ENCODE measurements at places on chromosomes 7 and 10. TPM values are rescaled to one million over a fixed set of nuclear protein-coding genes. Genes with fewer than 3 reads are reported as not detected.

The PALD1 gene
- 1.4 TPM for total RNA-seq

The SEMA3E gene
- not detected for total RNA-seq

The TMEM176B gene
- not detected for total RNA-seq

The ZYX gene
- 116 TPM for total RNA-seq

The CNPY1 gene
- total RNA-seq, result not detected

The GIMAP7 gene
- 39.7 TPM for total RNA-seq

- ATAC-seq, result no peak
These were observed 458.1 kb downstream of the RPS24 start for GRCh38 chr10:78491812-78492211.

DNA sequence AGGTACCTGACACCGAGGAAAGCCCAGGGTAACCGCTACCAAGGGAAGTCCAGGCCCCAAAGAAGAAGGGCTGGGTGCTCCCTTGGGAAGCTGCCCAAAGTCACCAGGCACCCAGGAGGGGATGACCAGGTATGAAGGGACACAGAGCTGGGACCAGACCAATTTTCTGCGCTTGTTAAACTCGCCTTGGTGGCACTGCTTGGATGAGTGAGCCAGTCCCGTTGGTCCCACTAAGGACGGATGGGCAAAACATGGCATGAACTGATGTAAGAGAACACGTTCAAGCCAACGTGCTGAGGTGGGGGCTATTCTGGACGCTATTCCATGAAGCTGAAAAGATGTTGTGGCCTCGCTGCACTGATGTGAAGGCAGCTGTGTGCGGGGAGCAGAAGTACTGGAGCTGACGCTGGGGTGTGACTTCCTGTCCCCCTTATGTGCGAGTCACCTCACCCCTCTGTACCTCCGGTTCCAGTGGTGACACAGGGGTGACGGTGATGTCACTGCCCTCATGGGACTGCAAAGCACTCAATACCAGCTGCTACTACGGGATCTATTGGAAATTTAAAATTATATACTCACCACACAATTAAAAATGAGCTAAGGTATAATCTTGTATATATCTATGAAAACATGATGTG lies 73.6 kb downstream of the COBL start:
- no peak for ATAC-seq

- ATAC-seq, result no peak
These were observed 13.1 kb upstream of the TMEM213 start for GRCh38 chr7:138784692-138785091.

DNA sequence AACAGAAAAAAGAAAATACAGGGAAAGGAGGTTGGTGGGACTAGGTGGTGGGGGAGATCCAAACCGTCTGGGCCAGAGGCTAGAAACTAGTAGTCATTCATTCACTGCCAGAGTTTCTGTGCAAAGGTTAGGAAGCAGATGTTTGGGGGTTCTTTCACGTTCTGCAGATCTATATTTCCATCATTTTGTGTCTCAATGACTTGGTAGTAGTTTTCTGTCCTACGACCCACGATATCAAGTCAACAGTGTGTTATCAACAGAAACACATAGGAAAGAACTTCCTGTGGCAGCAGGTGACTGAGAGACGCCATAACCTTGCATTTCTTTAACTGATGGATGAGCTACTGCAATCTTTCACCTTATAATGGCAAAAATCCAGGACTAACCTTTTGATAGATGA lies 1.8 kb downstream of the CEP55 start:
- ATAC-seq, result no peak

- ATAC-seq, result no peak
These were observed 42.2 kb downstream of the MINDY4 start for GRCh38 chr7:30813466-30813865.

GRCh38 chr10:129049501-129049900 lies 417.5 kb upstream of the MGMT start:
- ATAC-seq, result no peak

DNA sequence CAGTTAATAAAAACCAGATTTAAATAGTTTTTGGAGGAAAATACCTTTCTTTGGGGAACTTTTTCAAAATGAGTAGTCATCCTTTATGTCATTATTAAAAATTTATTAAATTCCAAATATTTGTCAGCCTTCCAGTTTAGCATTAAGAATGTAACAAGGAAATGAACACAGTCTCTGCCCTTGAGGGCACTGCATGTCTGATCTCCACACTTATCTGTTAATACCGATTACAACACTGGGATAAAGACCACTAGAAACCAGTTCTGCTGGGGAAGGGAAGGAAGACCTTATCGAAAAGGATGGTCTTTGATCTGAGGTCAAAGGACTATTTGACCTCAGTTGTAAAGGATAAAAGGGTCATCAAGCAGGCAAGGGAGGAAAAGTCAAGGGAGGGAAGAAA lies 320.0 kb downstream of the DOCK4 start:
- ATAC-seq, result no peak

- ATAC-seq, result no peak
These were observed 103.6 kb upstream of the EGR2 start for GRCh38 chr10:62919776-62920175.

GRCh38 chr7:120123528-120123927 lies 149.4 kb upstream of the KCND2 start:
- no peak for ATAC-seq

DNA sequence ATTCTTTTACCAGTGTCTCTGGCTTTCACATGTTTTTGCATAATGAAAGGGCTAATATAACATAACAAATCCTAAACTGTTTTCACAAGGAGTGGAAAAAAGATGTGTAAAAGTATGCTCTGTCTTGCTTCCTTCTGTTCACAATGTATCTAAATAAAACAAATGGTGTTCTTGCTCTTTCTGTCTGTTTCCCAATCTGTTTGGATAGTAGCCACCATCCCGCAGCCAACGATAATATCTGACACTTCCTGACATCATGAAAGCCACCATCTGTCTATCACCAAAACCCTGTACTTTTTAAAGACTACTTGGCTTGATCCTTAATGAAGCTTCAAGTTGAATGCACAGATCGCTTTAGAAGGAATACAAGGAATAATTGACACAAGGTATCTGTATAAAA lies 246.2 kb downstream of the ETV1 start:
- ATAC-seq, result no peak

DNA sequence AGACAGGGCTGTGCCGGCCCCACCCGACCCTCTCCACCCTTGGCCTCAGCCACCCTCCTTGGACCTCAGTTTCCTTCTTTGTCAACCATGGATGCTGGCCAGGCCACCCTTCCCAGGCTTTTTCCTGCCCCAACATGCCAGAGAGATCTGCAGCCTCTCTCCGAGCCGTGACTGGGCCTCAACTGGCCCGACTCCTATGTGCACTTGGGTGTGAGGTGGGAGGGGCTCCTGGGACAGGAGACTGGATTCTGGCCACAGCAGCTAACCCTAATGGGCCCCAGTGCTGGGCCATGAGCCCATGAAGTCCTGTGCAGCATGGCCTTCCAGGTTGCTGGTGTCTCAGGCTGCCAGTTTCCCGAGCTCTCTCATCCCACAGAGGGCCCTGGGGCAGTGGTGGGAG lies 47.7 kb upstream of the PCBD1 start:
- ATAC-seq, result no peak

- ATAC-seq, result no peak
These were observed 41.7 kb downstream of the SP8 start for GRCh38 chr7:20744954-20745446.

DNA sequence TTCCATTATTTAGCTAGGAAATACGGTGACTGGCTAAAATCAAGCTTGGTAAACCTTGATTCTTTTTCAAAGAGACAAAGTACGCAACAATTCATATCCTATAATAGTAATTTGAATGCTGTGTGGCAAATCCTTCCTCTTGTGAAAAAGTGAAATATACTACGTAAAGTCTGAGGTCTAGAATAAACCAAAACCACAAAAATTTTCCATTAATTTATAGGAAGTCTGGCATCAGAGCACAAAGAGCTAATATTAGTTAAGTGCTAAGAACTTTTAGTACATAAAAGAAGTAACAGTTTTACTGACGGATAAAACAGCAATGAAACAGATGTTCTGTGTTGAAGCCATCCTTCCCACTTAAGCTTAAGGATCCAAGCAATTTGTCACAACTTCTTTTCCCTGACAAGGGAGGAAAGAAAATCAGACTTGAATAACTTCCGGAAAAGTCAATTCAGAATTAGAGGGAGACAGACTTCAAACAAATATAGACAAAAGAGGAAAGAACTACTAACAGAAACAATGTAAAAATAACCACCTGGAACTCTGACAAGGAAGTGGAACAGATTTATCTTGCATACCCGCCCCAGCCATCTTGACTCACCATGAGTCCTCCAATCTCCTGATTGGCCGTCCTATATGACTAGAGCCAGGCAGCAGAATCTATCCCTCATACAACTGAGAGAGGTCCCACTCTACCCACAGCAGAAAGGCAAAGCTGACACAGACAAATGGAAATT lies 34.6 kb downstream of the RHEB start:
- peak; percentile 93 for ATAC-seq

DNA sequence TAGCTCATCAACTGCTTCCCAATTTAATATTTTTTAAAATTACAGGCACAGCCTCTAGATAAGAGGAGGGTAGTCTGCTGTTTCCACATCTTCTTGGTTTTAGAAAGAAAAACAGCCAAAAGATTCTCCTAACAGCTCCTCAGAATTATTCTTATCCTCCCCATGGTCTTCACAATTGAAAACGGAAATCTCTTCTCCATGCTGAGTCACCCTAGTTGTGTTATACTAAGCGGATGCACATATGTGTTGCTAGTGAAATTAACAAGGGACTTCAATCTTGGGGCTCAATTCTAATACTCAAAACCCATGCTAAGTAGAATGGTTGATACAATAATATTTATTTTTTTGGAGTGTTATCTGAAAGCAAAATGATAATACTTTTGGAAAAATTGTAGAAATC lies 71.9 kb upstream of the NPY start:
- no peak for ATAC-seq

DNA sequence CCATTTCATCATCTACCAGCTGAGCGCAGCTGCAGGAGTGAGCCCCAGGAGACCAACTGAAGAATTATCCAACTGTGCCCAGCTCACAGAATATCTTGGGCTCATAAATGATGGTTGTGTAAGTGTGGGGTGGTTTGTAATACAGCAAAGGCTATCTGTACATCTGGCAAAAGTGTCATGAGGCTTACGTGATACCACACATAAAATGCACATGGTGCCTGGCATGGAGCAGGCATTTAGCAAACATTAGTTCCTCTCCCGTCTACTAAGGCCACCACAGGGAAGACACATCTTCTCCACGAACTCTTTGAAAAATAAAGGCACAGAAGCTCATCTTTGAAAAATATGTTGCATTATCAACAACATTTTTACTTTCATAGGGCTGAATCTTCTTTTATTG lies 32.3 kb downstream of the AOAH start:
- no peak for ATAC-seq

GRCh38 chr7:27192546-27193334 lies 7.2 kb downstream of the HOXA13 start:
- peak; percentile 28 for ATAC-seq

- no peak for ATAC-seq
These were observed 111.3 kb downstream of the ITGB8 start for GRCh38 chr7:20441991-20442441.
